ENCODE measurements at places on chromosomes 11 and 22. TPM values are rescaled to one million over a fixed set of nuclear protein-coding genes. Genes with fewer than 3 reads are reported as not detected.
A peak's percentile ranks its signal among the peaks of the same experiment; 100 is the strongest.

- no peak for DNase-seq
Measured at GRCh38 chr11:67022961-67023956, at the start of gene SYT12. TSS of gene SYT12 (plus strand) at chr11:67023134. CDS start at chr11:67030145, 7,011 bp downstream.

Gene TMEM225
- not detected for total RNA-seq

- DNase-seq: no peak
Measured at GRCh38 chr11:30573951-30574350, 12.2 kb downstream of the MPPED2 start.

Gene CBLIF
- total RNA-seq: not detected

- DNase-seq: no peak
Measured at GRCh38 chr11:112292188-112292587, 31.5 kb upstream of the PLET1 start.

Gene CABP4
- 3.2 TPM for total RNA-seq

DNA sequence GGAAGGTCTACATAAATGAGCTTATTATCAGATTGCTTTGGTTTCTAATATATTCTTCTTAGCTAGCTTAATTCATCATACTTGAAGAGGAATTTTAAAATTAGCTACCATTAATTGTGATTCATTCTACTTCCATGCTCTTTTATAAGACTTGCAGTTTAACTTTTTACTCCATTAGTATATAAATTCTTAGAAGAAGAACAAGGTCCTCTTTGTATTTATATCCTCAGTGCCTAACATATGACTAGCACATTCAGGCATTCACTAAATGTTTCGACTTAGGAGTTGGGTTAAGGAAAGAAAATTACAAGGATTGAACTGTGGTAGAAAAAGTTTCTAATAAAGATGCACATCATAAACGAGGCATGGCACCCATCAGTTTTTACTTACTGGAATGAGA lies 1135.5 kb downstream of the JRKL start:
- no peak for DNase-seq

- DNase-seq: no peak
Measured at GRCh38 chr11:27977031-27977430, 130.9 kb downstream of the KIF18A start.

GRCh38 chr11:47270331-47271271 lies 668 bp downstream of the MADD start:
- DNase-seq: peak; percentile 67

DNA sequence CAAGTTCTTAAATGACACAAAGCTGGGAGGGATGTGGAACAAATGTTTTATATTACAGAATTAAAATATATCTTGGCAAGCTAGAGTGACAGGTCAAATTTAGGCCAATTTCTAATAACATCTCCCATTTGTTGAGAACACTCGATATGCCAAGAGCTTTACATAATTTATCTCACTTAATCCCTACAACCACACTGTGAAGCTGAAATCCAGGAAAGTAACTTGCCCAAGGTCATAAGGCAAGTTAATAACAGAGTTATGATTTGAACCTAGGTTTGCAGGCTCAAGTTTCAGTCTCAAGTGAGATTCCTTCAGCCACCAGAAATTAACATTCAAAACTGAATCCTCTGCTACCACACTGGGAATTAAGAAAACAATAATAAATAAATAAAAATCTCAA lies 38.3 kb downstream of the RAB30 start:
- no peak for DNase-seq

All from upper lobe of right lung (tissue), 1 donor.